Lower leg skin (tissue), 4 donors: ENCODE measurements at places on chromosomes 11 and 22. TPM values are rescaled to one million over a fixed set of nuclear protein-coding genes. Genes with fewer than 3 reads are reported as not detected.

DNA sequence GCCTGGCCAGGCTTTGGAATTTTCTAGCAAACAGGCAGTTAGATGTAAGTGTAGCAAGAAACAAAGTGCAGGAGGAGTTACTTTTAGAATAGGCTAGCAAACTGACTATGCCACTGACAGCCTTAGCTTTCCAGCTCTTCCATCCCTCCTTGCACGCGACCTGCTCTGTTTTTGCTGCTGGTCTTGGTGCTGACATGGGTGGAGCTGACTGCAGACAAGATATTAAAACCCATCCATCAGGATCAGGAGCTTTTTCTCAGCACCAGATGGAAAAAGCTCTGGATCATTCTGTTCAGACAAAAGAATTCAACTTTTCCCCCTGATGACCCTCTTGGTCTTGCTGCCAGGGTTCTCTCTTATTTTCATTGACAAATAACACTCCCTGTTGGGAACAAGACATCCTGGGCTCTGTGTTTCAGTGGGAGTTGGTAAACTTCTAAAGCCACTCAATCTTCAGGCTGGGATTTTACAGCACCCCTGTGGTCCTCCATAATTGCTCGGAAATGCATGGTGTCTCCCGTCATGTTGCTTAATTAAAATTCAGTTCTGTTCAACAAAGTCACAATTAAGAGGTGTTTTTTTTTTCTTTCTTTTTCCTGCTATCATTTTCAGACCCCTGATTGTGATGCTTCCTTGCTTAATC is 240.0 kb upstream of the LARGE1 start:
- no peak for DNase-seq

FAM180B gene
- 1.4 TPM for total RNA-seq

TTLL12 gene
- 65.9 TPM for total RNA-seq

GRCh38 chr11:20770414-20770946 is 101.1 kb downstream of the NELL1 start:
- no peak for DNase-seq
